ENCODE measurements at places on chromosomes 3 and 15. TPM values are rescaled to one million over a fixed set of nuclear protein-coding genes. Genes with fewer than 3 reads are reported as not detected.

Gene SLC2A2
- 19.5 TPM for total RNA-seq

Gene RBPMS2
- not detected for total RNA-seq

Gene SPINT1
- total RNA-seq: 0.45 TPM

Gene TF
- 4,983 TPM for total RNA-seq

Gene XYLB
- 25.9 TPM for total RNA-seq

Gene ILDR1
- not detected for total RNA-seq

Gene ALS2CL
- total RNA-seq: not detected

Gene IQCF5
- total RNA-seq: not detected

Gene PLA2G4D
- not detected for total RNA-seq

Gene EPHB1
- total RNA-seq: not detected

Gene BNC1
- total RNA-seq: not detected

Gene GADL1
- total RNA-seq: not detected

Gene ACOX2
- 42.6 TPM for total RNA-seq

Gene TMEM212
- total RNA-seq: not detected

Gene TMCC1
- total RNA-seq: 12.1 TPM

Gene FMN1
- 0.81 TPM for total RNA-seq

Gene NKIRAS1
- 8.0 TPM for total RNA-seq

Gene ZBED2
- not detected for total RNA-seq

Gene HES1
- 19.8 TPM for total RNA-seq

Gene GOLGA8K
- total RNA-seq: not detected

Gene CYP1A2
- total RNA-seq: not detected

Gene TEX55
- not detected for total RNA-seq

Gene TRIM42
- total RNA-seq: not detected

Gene THAP10
- total RNA-seq: 0.66 TPM

Gene DAG1
- 26.0 TPM for total RNA-seq

Gene WDR93
- total RNA-seq: not detected

Gene TBCCD1
- total RNA-seq: 20.1 TPM

Gene RPL39L
- total RNA-seq: not detected

Gene ATP13A5
- total RNA-seq: not detected

Gene CLDN16
- total RNA-seq: 0.24 TPM

Gene TLNRD1
- 4.6 TPM for total RNA-seq

Gene OR5K2
- not detected for total RNA-seq

Gene NEIL1
- total RNA-seq: 3.7 TPM

Gene P4HTM
- total RNA-seq: not detected

Gene VWA5B2
- 0.04 TPM for total RNA-seq

Gene GAP43
- not detected for total RNA-seq

Gene SEMA3G
- 2.0 TPM for total RNA-seq

Gene CSPG4
- total RNA-seq: 0.04 TPM

Gene HTR3E
- not detected for total RNA-seq

Gene ZNF660
- total RNA-seq: 3.3 TPM

Gene MME
- not detected for total RNA-seq

Gene LRRC31
- not detected for total RNA-seq

Gene MESP1
- total RNA-seq: not detected

Gene CPLX3
- not detected for total RNA-seq

Gene EFHB
- not detected for total RNA-seq

Gene CYP8B1
- total RNA-seq: 0.90 TPM

Gene FAM3D
- total RNA-seq: not detected

Gene SEMA3F
- total RNA-seq: 3.6 TPM

Gene LMOD3
- not detected for total RNA-seq

Gene DAZL
- total RNA-seq: not detected

Gene PEX5L
- not detected for total RNA-seq
